ENCODE measurements at places on chromosomes 4 and X.

DNA sequence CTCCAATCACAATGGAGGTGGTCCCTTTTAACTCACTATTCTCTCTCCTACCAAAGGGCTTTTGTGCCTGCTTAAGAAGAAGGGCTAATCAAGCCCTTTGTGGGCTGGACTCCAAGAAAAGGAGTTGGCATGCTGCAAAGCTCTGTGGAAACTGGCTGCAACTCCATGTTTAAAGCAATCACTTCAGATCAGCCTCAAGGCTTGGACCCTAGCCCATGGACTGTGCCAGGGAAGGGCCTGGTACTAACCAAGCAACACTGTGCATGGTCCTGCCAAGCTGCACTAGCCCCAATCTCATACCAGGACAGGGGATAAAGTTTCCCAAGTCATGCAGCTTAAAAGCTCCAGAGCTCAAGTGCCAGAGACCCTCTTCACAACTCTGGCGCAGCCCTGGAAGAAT, 86.7 kb downstream of the ATP8A1 start:
- H3K36me3 ChIP-seq: peaks cover 5% of the 10 kb centered on the region
- H3K27me3 ChIP-seq: no peaks in the 10 kb centered on the region
- DNase-seq: no peak

GRCh38 chr4:98290511-98290910, 29.3 kb downstream of the RAP1GDS1 start:
- H3K27ac ChIP-seq: no peak overlapping the region
- peaks cover 21% of the 10 kb centered on the region for H3K36me3 ChIP-seq
- no peaks in the 10 kb centered on the region for H3K27me3 ChIP-seq
- H3K4me1 ChIP-seq: peaks cover 24% of the 10 kb centered on the region
- H3K4me3 ChIP-seq: no peak overlapping the region
- no peak for DNase-seq

- H3K27ac ChIP-seq: peak overlapping the region; percentile 64
- no peak for DNase-seq
- peaks cover 68% of the 10 kb centered on the region for H3K36me3 ChIP-seq
- H3K4me1 ChIP-seq: peaks cover 66% of the 10 kb centered on the region
- no peaks in the 10 kb centered on the region for H3K27me3 ChIP-seq
Measured at GRCh38 chr4:1907848-1908525, 36.8 kb downstream of the NSD2 start.

GRCh38 chr4:141727420-141727819, 91.0 kb downstream of the IL15 start:
- DNase-seq: no peak
- H3K4me3 ChIP-seq: no peak overlapping the region
- no peaks in the 10 kb centered on the region for H3K27me3 ChIP-seq

DNA sequence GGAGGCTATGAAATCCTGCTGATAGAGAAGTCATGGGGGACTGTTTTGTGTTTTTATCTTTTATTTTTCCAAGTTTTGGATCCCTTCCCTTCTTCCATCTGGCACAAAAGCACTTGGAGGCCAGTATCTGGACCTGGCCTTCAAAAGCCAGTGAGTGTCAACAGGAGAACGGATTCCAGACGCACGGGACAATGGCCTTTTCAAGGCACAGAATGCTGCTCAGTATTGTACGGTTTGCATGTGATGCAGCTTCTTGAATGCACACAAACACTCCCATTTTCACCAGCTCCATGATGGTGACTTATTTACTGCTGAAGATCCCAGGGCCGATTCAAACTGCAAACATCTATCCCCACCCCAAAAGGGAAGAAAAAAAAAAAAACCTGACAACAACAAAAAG, 145.4 kb downstream of the CPEB2 start:
- no peaks in the 10 kb centered on the region for H3K27me3 ChIP-seq
- no peak for DNase-seq
- no peak overlapping the region for H3K4me3 ChIP-seq
- no peak overlapping the region for H3K27ac ChIP-seq

GRCh38 chrX:63918611-63919010, 133.6 kb upstream of the ARHGEF9 start:
- no peak for DNase-seq
- H3K4me1 ChIP-seq: no peaks in the 10 kb centered on the region
- H3K4me3 ChIP-seq: no peak overlapping the region
- no peaks in the 10 kb centered on the region for H3K27me3 ChIP-seq
- no peaks in the 10 kb centered on the region for H3K36me3 ChIP-seq

- no peak for DNase-seq
- H3K4me1 ChIP-seq: no peaks in the 10 kb centered on the region
- no peaks in the 10 kb centered on the region for H3K36me3 ChIP-seq
- H3K27me3 ChIP-seq: peaks cover 4% of the 10 kb centered on the region
- no peak overlapping the region for H3K4me3 ChIP-seq
Measured at GRCh38 chr4:159383562-159383931, 280.7 kb downstream of the RAPGEF2 start.

DNA sequence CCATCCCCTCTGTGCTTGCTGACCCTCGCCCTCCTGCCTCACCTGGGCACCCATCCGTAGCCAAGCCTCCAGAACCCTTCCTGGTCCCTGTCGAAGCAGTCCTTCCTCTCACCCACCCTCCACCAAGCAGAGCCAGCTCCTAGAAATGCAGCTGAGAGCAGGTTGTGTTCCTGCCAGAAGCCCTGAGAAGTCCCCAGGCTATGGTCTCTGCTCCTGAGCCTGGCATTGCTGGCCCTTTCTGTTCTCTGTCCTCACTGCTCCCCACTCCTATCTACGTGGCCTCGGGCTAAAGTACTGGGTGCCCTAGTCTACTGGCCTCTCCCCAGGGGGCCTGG, 2.1 kb upstream of the CPZ start:
- no peak overlapping the region for H3K4me3 ChIP-seq
- DNase-seq: no peak
- H3K27me3 ChIP-seq: peaks cover 12% of the 10 kb centered on the region
- no peaks in the 10 kb centered on the region for H3K36me3 ChIP-seq
- no peak overlapping the region for H3K27ac ChIP-seq
